DND-41 (cell line): ENCODE measurements at places on chromosomes 4 and X.

DNA sequence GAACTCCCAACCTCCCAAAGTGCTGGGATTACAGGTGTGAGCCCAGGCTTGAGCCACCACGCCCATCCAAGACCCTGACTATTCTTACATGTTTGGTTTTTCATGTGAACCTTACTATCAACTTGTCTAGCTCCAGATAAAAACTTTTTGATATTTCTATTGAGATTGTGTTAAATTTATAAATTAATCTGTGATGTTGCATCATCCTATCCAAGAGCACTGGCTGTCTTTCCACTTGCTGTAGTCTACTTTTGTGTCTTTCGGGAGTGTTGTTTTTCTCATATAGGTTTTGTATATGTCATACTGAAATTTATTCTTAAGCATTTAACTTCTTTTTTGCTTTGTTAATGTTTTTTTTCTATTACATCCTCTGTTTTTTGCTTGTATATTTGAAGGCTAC lies 34.6 kb downstream of the BRCC3 start:
- DNase-seq: no peak

GRCh38 chr4:88411491-88412096 lies 32.9 kb downstream of the HERC6 start:
- no peak for DNase-seq

GRCh38 chrX:22192419-22193060 lies 80.2 kb upstream of the CBLL2 start:
- peak; percentile 45 for DNase-seq

DNA sequence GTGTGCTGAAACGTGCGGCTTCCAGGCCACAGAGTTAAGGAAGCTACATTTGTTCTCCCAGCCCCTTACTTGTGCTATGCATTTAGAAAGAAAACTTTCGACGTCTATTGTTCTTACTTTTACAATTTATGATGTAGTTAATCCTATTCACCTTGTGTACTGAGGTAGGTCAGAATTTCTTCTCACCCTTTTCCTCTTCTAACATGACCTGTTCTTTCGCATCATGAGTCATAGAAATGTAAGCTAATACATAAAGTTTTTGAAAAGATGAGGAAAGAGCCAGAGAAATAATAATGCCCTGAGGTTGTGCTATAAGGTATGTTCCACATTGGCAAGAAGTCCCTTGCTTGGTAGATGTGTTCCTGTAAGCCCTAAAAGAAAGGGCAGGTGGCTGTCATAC lies 298.3 kb downstream of the TRIML1 start:
- DNase-seq: no peak

GRCh38 chrX:29466456-29466855 lies 748.9 kb upstream of the MAGEB2 start:
- DNase-seq: no peak

DNA sequence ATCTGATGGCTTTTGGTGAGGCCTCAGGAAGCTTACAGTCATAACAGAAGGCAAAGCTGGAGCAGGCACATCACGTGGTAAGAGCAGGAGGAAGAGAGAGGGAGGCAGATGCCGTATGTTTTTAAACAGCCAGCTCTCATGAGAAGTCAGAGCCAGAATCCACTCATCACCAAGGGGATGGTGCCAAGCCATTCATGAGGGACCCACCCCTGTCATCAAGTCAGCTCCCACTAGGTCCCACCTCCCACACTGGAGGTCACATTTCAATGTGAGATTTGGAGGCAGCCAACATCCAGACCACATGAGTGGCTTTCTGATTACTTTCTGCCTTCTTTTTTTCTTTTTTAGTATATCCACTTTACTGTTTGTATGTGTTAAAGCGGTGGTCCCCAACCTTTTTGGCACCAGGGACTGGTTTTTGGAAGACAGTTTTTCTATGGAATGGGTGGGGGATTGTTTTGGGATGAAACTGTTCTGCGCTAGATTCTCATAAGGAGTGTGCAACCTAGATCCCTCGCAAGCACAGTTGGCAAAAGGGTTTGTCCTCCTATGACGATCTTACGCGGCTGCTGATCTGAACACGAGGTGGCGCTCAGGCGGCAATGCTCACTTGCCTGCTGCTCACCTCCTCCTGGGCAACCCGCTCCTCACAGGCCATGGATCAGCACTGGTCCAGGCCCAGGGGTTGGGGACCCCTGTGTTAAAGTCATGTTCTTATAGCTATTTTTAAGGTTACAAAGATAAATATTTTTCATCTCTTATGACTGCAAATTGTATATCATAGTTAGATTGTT lies 61.7 kb downstream of the SLIT2 start:
- no peak for DNase-seq

GRCh38 chrX:19857131-19857530 lies 30.3 kb downstream of the SH3KBP1 start:
- DNase-seq: no peak

DNA sequence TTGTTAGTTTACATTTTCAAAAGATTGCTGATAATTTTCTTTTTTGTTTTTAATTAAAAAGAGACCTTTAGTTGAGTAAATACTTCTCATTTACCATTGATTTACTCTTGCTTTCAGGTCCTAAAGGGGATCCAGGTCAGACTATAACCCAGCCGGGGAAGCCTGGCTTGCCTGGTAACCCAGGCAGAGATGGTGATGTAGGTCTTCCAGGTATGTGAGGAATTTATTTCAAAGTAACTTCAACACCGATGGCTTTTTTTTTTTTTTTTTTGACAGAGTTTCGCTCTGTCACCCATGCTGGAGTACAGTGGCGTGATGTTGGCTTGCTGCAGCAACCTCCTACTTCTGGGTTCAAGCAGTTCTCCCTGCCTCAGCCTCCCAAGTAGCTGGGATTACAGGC lies 135.1 kb downstream of the IRS4 start:
- DNase-seq: no peak

- no peak for DNase-seq
These were observed 64.3 kb downstream of the SMIM20 start for GRCh38 chr4:25978327-25978726.

- DNase-seq: no peak
These were observed 59.0 kb downstream of the GSTCD start for GRCh38 chr4:105767579-105767978.

DNA sequence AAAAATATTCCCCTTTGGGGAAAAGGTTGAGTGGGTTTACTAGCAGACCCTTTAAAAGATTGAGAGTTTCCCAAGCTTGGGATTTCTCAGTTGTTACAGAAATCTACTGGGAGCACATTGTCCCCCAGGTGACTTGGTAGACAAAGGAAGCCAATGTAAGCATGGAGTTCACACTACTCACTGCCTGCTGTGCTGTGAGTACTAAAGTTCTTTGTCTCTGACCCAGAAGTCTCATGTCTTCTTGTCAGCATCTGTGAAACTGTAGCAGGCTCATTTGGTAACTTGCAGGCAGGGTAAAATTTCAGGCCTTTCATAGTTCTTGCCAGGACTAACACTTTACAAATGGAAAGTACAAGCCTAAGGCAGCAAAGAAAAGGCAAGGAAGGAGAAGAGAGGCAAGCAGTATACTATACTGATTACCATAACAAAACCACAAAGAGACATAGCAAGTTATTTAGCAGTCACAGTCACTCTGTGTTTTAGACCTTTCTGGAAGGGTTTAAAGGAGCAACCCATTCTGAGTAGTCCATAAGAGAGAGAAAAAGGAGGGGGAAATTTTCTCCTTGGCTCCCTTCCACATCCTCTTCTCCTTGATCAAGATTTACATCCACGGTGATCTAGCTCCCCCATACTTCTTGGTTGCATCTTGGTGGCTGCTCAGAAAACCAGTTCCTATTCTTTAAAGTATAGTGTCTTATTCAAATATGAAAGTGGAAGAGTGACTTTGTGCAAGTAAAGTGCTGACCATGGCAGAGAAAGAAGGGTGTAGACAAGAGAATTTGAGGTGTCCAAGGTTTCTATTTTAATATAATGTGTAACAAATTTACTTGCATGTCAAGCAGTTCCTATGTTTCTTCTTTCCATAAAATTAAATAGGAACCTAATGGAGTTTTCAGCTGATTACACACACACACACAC lies 160.0 kb upstream of the PDE5A start:
- DNase-seq: no peak

- DNase-seq: no peak
These were observed 406.8 kb downstream of the STIM2 start for GRCh38 chr4:27267339-27267969.

GRCh38 chr4:134160211-134160610 lies 41.4 kb downstream of the PABPC4L start:
- DNase-seq: no peak

GRCh38 chr4:118935819-118936218 lies 47.2 kb downstream of the SYNPO2 start:
- DNase-seq: no peak

GRCh38 chrX:44456685-44457084 lies 86.0 kb downstream of the FUNDC1 start:
- DNase-seq: no peak

GRCh38 chr4:135508006-135508714 lies 1306.6 kb upstream of the PABPC4L start:
- DNase-seq: no peak

- no peak for DNase-seq
These were observed 99.7 kb downstream of the FIP1L1 start for GRCh38 chr4:53477038-53477565.

GRCh38 chr4:123443401-123444289 lies 47.0 kb downstream of the SPRY1 start:
- peak; percentile 20 for DNase-seq

- no peak for DNase-seq
These were observed 680.3 kb upstream of the DIAPH2 start for GRCh38 chrX:96004386-96004785.

DNA sequence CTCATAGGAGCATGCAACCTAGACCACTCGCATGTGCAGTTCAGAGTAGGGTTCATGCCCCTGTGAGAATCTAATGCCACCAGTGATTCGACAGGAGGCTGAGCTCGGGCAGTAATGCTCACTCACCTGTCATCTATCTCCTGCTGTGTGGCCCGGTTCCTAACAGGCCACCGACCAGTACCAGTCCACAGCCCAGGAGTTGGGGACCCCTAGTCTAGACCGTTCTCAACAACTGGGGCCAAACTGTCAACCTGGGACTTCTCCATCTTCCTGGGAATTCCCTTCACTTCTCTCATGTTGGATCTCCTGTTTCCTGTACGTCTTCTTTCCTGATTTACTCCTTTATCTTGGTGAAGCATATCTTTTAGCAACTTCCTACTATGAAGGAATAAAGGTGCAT lies 79.4 kb upstream of the HELT start:
- no peak for DNase-seq

DNA sequence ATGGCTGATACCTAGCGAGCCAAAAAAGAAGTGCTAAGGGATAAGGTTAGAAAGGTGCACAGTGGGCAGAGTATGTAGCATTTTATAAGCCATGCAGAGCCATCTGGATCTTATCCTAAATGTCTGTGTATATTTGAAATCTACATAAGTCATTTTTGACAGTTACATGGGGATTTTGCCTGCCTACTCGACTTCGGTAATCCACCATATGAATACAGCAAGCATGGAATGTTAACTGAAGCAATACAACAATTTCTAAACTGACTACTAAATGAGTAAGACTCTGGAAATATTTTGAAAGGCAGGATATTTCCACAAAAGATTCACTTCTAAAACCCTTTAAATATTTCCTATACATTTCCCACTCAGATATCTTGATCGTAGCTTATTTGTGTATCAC lies 122.5 kb downstream of the KCNIP4 start:
- no peak for DNase-seq

- no peak for DNase-seq
These were observed 45.7 kb downstream of the TRIM61 start for GRCh38 chr4:164931551-164932324.

- no peak for DNase-seq
These were observed 6.8 kb downstream of the GABRA3 start for GRCh38 chrX:152444338-152444737.

- no peak for DNase-seq
These were observed 112.4 kb upstream of the CXCL13 start for GRCh38 chr4:77493120-77493752.

DNA sequence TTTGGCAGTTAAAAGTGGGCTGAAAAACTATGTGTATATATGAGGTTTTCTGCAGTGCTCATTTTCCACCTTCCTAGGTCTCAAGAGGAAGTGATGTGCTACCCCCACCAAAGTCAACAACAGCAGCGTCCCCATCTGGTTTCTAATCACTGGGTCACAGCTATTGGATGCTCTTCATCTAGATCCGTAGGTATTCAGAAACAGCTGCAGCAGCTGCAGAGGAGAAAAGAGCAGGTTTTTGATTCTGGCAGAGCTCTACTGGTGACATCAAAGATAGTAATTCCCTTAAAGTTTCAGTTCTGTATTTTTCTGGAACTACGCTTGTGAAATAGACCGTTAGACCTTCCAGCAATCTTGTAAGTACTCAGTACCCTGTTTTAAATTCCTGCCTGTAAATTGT lies 5.8 kb upstream of the GUCY2F start:
- no peak for DNase-seq

- no peak for DNase-seq
These were observed 27.1 kb downstream of the STX18 start for GRCh38 chr4:4514786-4515185.

- no peak for DNase-seq
These were observed 91.3 kb downstream of the PTPN13 start for GRCh38 chr4:86685401-86685800.

DNA sequence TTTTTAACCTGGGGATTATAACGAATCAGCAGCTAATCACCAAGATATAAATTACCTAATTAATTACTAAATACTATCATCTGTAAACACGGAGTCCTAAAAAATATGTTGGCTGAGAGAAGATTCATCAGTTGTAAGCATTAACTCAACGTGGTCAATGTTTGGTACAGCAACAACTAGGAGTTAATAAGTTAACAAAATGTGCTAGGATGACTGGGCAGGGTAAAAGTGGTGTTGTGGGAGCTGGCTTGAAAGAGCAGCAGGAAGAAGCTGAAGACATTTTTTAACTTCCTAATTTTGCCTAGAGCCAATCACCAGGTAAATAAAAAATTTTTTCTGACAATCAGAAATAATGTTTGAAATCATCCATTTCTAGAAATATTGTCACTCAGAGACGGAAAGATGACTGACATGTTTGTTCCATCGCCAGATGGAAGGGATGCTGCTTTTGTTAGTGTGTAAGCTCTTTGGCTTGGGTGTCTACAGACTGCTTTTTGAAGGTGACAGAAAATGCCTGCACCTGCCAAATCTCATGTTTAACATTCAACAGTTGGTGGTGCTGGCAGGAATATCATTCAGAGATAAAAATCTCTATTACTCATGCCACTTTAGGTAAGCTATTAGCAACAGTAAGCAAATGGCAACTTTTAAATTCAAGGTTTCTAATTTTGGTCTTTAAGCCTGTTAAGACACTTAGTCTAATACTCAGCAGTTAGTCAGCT lies 1126.9 kb downstream of the STPG2 start:
- DNase-seq: peak; percentile 19

GRCh38 chr4:152467101-152467500 lies 68.8 kb downstream of the FBXW7 start:
- no peak for DNase-seq
